NCI-H460 (cell line): ENCODE measurements at places on chromosomes 2 and 18.

DNA sequence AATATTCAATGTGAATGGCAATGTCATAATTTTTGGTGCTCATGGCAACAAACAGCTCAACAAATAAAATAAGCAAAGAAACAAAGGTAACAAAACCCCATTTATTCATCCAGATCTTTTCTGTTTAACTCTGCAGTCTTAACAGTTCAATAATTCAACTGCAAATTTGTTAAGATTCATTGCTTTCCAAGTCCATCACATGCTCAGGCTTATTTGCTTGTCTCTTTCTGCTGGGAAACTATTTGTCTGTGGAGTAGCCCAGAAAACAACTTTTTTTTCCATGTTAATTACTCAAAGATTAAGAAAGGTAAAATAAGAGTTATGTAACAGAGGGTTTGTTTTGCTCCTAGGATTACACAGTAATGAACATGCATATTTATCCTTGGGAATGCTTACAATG lies 92.6 kb upstream of the PNPT1 start:
- DNase-seq: no peak

DNA sequence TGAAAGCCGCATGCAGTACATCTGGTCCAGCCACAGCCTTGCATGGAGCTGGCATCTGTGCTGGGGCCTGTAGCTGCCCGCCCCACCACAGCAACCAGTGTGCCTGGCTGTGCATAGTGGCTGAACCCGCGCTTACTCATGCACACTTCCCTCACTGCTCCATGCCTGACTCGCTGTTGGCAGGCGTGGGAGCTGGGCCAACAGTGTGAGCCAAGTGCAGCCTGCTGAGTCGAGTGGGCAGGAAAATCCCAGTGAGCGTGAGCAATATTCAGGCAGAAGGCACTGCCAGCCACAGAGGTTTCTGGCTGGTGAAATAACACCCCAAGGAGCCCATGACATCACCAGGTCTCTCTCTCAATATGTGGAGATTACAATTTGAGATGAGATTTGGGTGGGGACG lies 1674.1 kb upstream of the TMEFF2 start:
- DNase-seq: no peak

DNA sequence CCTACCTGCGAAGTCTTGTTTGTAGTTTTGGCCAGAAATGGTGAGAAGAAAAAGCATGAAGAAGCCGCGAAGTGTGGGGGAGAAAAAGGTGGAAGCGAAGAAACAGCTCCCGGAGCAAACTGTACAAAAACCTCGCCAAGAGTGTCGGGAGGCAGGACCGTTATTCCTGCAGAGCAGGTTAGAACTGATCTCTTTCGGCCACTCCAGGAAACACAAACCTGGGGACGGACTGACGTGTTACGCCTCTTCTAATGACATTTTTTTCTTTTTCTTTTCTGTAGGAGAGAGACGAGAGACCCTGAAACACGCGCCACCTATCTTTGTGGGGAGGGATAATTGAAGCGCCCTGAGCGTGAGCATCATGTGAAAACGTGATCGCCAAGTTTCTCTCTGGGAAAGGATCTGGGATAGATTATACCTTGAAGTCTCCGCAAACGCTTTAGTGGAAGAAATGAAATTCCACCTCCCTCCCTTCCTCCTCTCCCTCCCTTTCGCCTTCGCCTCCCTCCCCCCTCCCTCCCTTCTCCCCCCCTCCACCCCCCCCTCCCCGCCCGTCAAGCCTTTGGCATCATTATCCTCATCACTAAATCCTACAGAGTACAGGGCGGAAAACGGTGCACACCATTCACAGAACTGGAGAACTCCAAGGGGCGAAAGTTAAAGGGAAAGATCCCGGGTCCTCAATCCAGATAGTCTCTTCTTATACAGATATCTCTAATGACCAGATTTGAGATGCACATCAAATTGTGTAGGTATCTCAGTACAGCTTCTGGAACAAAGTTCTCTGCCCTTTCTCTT lies at the start of gene ZEB2:
Gene ZEB2 (minus strand): TSS at position 186 of the 798 bp plus-strand sequence. CDS start 2,769 bp downstream, outside the sequence.
- peak; percentile 82 for DNase-seq

DNA sequence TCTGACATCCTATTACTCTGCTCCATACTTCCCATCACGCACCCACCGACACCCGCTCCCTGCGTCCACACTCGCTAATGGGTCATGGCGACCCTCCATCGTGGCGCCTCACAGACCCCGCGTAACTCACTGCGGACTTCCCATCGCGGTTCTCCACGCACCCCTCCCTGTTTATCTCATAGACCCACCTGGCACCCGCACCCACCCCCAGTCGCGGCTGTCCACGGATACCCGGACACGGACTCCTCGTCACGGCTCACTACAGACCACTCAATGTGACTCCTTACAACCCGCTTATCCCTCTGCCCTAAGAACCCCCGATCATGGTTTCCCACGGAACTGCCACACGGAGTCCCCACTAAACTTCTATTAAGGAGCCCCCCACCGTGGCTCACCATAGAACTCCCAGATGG lies 458 bp downstream of the CXXC1 start:
- DNase-seq: no peak

DNA sequence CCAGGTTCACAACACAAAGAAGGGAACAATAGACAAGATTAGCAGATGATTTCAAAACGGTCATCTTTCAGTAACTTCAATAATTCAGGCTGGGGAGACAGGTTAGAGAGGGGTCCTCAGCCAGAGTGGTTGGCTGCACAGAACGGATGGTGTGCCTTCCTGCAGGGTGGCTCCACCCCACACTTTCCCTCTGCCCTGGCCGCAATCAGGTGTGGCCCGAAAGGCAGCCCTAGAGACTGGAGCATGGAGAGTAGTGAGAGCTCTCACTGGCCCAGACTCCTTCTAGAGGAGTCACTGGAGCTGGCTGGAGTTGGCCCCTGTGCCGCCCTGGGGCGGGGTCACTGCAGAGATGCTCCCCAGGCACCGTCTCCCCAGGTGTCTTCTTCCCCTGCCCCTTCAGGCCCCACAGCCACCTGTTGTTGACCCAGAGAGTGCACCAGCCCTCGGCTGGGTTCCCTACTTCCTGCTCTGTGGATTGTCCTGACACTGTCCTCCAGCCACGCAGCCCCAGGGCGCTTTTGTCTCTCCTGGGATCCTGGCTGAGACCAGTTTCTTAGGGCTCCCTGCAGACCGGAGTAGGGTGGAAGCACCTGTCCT lies 126.8 kb downstream of the PXDN start:
- no peak for DNase-seq

- DNase-seq: no peak
Measured at GRCh38 chr2:45962177-45962921, 310.9 kb downstream of the PRKCE start.

- DNase-seq: no peak
Measured at GRCh38 chr2:151771599-151772358, 37.5 kb upstream of the NEB start.

DNA sequence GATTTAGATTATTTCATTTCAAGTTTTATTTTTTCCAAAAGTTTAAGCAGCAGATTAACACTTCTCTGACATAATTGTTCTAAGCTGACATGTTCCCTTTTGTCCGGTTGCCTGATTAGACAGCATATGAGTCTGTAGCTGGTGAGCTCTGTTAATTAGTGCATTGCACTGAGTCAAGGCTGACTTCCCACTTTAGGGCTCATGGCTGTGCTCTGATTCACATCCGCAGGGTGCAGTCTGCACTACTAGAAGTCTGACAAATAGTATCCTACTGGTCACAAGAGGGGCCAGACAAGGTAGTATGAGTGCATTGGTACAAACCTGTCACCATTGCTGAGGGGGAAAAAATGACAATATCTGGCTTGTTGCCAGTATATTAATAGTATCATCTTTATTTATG lies 443.9 kb upstream of the ZNF804A start:
- DNase-seq: no peak

DNA sequence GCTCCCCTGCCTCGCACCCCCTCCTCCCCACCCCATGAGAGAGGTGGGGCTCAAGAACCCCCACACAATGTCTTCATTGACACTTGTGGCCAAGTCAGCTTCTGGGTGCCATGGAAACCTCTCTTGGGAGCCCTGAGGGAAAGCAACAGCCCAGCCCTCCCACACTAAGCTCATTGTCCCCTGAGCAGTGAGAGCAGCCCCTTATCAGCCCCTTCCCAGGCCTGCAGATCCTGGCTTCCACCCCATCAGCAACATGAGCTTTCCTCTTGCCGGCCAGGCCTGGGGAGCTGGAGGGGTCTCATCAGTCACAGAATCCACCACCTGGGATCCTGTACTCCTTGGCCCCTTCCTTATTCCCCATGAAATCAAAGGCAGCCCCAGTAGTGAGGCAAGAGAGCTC lies 107.8 kb upstream of the ST3GAL5 start:
- no peak for DNase-seq

- DNase-seq: no peak
Measured at GRCh38 chr2:27313882-27314645, 5.8 kb upstream of the UCN start.

DNA sequence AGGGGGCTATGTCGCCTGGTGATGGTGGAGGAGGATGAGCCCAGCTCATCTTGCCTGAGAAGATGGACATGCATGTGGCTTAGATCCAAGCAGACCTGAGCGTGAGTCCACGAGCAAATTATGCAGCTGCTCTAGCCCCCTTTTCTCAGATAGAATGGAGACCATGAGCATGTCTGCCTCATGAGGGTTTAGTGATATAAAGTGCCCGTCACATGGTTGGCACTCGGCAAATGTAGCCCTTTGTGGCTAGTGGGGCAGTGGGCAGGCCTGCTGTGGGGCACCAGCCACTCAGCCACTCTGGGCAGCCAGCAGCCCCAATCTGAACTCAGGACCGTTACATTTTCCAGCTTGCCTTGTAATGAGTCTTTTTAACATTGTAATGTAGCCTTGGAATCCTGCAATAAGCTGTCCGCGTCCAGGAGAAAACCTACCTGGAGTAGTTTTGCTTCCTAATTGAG lies 92.1 kb upstream of the HS6ST1 start:
- no peak for DNase-seq

DNA sequence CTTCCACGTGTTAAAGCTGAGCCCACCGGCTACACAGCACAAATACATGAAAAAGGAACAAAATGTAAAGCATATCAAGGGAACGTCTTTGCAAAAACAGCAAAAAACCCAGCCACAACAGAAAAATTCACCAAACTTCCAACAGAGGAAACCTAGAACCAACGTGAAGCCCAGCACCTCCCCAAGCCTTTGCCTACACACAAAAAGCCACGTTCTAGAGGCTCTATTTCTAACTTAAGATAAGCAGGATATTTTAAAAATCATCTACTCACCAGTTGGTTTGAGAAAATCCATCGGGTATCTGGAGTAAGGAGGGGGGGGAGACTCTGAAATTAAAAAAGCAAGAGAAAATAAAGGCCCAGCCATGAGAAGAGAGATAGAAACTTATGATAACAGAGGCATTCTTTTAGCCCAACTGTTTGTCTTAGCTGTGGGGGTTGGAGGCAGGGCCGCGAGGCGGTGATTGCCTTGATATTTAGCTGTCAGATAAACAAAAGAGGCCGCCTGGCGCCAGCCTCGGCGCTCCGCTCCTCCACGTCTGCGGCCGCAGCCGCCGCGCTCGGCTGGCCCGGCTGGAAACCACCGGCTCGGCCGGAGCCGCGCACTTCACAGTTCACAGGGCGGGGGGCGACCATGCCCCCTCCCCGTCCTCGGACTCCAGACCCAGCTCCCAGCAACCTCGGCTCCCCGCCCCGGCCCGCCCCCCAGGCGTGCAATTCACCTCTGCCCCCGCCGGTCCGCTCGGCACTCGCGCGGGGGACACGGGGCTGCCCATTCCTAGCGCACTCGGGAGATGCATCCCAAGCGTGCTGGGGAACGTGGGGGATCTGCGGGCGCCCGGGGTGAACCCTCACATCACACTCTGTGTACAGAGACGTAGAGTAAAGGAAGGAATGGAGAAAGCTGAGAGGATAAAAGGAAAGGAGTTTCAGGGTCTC lies 2.4 kb downstream of the SMAD7 start:
- no peak for DNase-seq

DNA sequence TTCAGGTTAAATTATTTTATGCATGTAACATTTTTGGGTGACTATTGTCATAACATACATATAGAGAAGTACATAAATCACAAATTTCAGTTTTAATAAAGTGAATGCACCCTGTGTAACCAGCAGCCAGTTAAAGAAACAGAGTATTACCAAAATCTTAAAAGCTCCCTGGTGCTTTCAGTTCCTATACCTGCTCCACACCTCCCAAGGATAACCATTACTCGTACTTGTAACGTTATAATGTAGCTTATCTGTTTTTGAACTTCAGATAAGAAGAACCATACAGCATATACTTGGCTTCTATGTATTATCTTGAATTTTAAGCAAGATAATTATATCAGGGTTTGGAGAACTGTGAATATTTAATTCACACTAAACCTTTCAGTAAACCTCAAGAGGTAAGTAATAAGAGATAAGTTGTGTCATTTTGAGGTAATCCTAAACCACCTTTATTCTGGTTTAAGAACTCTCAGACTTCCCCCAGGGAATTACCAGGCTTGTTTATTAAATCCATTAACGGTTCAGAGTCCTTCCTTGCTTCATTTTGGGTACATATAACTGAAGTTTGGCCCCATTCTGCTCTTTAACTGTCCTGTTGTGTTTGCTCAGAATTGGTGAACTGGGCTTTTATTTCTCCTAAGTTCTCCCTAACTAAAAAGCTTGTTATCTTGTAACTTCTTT lies 58.6 kb downstream of the LCLAT1 start:
- DNase-seq: no peak

DNA sequence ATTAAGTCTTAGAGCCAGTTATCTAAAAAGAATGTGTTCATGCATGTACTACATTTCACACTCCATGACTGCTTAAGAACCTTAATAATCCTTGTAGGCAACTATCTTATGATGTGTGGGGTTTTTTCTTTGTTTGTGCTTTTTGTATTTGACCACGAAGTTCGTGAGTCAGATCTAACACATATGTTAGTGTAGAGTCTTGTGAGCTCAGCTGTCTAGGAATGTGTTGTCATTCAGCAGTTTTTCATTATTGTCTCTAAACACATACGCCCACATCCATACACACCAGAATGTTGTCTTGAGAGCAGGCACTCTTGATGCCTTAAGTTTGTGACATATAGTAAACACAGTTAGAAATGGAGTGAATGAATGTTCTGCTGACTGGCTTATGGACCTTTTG lies 38.4 kb downstream of the CAB39 start:
- DNase-seq: no peak

DNA sequence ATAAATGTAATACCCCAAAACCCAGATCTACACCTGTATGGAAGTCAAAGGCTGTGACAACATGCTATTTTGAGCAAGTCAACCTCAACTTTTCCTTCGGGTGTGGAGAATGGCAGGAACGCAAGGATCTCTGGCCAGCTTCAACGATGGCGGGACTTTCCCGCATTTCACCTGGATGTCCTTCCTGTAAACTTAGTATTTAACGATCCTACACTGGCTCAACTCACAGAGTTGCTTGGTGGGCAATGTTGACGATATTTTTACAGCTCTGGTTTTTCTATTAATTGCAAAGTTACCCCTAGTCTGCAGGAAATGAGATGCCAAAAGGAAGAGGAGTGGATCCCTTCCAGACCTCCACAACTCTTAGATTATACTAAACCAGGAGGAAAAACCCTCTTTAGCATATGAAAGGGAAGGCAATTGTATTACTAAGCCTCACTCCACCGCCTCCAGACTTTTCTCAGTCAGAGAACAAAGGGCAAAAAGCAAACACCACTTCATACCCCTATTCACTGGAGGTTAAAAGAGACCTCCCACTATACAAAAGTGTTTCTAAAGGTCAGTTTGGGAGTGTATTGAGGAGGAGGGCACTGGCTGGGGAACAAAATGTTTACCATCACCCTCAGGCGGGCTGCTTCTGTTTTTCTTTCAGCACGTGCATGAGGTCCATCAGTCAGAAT lies 56.5 kb upstream of the ACVR1 start:
- no peak for DNase-seq
